Iris pigment epithelial cell (primary cell): ENCODE measurements at places on chromosomes 12 and 14.
A peak's percentile ranks its signal among the peaks of the same experiment; 100 is the strongest.

DNA sequence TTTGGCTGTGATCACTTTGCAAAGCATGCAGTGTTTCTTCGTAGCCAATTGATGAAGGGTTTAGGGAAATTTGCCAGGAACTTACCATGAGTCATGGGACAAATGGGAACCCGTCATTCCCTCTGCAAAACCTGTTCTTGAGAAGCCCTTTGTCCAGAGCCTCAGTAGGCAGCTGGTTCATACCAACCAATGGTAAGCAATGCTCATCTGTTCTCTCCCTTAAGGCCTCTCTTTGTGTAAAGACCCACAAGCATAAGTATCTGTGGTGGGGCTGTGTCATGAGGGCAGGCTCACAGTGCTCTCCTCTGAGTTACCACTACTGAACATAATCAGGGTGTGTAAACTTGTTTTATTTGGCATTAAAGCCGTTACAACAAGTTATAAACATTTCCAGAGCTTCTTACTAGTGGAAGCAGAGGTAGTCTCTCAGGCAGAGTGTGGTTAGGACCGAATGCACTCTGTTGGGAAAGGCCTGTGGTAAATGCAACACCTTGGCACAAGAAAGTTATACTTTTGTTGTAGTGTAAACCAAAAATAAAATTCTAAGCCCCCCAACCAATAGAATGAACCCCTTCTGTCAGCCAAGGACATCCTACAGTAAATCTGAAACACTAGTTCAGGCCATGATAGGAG lies 119.8 kb downstream of the SINHCAF start:
- peak; percentile 71 for DNase-seq

DNA sequence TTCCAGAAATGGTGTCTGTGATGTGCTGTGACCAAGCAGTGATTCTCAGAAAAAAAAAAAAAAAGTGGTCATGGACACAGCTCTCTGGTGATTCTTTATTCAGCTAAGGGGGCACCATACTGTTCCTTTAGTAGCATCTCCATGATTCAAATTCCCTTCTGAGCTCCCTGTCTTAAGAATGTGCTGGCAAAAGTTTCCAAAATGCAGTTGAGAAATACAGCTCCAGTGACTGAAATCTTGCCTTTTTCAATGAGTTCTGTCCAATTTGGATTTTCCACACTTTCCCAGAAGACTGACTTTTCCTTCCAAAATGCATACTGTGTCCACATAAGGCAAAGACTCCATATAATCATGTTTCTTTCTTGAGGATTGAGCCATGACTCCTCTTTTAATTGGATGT lies 24.3 kb upstream of the CPM start:
- no peak for DNase-seq

DNA sequence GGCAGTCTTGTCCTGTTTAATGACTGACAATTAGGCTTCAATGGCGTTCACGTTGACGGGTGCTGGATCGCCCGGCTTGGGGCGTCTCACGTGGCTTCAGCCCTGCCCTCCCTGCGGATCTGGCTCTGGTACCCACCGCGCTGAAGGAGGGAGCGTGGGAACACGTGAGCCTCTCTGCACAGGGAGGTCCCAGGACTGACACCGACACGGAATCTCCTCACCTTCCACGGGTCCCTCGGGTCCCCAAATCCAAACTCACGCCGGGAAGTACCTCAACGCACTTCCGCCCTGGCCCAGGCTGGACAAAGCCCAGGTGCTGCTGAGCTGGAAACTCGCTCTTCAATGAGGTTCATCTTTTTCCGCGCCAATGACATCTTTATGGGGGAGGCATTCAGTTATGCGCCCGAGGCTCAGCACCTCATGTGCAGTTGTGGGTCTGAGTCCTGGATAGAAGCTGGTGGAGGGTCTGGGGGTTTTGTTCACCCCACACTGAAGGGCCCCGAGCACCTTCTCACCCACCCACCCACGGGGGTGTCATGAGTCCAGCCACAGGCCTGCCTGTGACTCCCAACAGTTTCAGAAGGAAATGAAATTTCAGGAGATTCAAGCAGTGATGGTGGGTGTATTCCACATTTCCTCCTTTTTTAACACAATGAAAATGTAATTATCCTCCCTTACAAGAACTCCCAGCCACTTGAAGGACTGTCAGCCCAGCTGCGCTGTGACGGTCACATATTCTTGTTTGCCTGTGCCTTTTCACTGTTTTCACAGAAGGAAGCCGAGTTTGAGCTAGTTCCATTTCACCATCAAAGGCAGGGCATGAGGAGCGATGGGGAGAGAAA lies 251.7 kb upstream of the SFSWAP start:
- DNase-seq, result no peak

- no peak for DNase-seq
These were observed 4.9 kb upstream of the DYNLL1 start for GRCh38 chr12:120490833-120491512.

DNA sequence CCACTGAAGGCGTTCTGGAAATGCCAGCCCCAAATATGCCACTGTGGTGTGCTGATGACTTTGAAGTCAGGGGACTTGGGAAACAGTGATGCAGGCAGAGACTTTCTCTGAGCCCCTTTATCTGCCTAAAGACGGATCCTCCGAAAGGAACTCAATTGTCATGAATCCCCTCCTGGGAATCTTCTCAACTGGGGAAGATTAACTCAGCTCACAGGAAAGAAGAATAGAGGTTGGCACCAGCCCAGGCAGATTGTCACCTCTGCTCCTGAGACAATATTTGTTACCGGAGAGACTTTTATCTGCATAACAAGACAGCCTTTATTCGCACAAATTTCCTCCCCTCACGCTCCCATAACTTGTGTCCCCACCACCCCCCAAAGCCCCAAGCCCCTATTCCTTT lies 414.4 kb downstream of the FUT8 start:
- no peak for DNase-seq

DNA sequence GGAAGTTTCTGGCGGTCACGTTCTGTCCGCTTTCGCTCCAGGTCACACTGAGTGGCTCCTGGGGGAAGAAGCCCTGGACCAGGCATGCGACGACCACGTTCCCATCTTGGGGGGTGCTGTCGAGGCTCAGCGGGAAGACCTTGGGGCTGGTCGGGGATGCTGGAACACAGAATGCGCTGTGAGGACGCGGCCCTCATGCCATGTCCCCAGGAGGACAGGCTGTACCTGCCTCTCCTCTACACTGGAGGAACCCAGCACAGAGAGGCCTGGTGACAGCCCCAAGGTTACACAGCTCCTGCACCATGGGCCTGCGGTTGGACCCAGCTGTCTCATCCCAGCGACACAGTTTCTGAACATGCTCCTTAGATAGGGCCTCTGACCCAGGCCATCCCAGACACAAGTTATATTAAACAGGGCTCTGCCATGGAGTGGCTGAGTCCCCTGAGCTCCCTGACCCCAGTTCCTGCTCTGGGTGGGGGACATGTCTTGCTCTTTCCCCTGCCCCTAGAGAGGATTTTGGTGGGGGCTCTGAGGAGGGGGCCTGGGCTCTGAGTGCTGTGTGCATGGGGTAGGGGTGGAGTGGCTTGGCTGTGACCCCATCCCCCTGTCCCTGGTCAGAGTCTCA lies 62.0 kb downstream of the TMEM121 start:
- DNase-seq, result no peak

DNA sequence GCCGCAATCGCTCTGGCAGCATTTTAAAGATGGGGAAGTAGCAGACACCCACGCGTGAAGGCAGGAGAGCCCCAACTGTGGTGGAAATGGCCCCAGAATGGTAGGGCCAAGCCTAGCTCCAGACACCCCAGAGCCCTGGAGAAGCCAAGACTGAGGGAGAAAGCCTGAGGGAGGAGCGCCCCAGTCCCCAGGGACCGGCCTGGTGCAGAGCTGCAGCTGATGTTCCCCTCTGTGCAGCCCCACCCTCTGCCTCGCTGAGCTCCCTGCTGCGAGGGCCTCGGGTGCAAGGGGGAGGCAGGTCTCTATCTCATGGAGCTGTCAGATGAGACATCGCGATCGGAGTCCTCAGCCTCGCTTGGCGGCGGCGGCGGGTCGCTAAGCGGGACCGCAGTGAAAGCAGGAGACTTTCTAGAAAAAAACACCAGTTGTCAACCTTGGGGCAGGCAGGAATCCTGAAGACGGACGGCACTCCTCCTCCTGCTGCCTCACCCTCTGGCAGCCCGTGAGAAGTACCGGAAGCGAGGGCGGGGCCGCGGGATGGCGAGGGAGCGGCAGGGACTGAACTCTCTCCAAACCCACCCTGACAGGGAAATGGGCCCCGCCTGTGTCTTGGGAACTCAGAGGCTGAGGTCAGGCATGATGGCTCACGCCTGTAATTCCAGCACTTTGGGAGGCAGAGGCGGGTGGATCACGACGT lies 6.0 kb downstream of the GAPDH start:
- DNase-seq, result peak; percentile 89

DNA sequence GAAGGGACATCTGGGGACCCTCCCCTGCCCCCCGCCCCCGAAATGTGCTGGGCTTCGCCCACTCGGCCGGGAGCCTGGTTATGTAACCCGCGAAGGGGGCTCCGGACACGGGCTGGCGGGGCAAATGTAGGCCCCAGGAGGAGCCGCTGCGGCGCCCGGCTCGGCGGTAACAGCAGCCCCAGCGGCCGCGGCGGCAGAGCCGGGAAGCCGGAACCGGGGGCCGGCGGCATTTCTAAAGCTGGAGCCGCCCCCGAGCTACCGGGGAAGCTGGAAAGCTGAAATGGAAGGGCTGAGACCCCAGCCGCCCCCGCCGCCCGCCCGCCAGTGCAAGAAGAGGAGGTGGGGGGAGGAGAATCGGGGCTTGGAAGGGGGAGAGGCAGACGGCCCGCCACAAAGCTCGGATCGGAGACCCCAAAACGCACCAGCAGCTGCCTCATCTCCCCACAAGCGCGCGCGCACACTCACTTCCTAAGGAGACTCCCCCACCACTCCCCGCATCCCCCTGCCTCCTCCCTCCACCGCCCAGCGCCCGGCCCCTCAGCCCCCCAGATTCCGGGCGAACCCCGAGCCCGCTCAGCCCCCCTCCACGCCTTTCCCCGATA lies 1.5 kb downstream of the KDM2B start:
- DNase-seq, result peak; percentile 22

DNA sequence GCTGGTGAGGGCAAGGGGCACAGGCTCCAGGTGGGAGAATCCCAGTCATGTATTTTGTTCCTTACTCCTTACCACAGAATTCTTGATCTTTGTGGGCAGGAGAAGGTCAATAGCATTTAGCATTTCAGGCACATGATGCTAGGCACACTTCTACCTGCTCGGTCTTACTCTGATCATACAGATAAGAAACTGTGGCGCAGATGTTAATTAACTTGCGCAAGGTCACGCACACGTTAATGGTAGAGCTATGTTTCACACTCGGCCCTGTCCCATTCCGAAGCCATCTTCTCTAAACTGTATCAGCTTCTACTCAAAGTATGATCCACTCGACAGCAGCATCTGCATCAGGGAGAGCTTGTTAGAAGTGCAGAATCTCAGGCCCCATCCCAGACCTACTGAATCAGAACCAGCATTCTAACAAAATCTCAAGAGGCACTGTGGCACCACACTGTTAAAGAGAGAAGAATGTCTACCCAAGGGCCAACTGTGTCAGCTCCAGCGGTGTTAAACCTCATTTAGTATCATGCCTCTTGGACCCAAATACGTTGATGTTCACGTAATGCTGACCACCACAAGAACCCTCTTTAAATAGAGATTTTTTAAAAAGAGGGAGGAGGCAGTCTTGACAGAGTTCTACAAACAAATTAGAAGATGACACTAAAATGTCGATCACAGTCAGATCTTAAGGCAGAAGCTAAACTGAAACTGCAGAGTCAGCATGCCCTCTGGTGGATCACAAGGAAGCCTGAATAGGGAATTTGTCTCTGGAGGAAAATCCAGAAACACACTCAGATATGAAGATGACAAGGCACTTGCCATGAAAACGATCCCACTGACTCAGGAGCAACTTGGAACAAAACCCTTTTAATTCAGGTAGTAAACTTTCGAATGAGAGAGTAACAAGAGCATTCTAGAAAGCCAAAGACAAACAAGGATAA lies 7.3 kb downstream of the STXBP6 start:
- DNase-seq, result peak; percentile 70
